ENCODE measurements at places on chromosomes 16 and 17. TPM values are rescaled to one million over a fixed set of nuclear protein-coding genes. Genes with fewer than 3 reads are reported as not detected.

Gene KRT32
- not detected for total RNA-seq

- DNase-seq, result no peak
These were observed 26.1 kb downstream of the MNT start for GRCh38 chr17:2374549-2375285.

DNA sequence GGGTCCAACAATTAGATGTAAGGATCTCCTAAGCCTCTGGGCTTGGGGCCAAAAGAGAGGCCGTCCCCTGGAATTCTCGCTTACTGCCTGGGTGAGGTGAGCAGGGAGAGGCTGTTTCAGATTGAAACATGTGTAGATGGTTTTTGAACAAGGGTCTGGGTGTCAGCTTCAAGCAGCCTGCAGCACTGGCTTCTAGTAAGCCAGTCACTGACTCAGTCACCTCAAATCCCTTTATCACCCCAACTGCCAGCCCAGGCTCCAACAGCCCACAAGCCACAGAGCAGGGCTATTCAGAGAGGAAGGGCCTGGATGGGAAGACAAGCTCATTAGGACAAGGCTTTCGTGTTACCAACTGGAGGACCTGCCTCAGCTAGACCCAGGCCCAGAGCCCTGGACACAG, 180.2 kb downstream of the CCT6B start:
- no peak for DNase-seq

- DNase-seq, result no peak
These were observed 11.9 kb upstream of the ASGR1 start for GRCh38 chr17:7191069-7191468.

DNA sequence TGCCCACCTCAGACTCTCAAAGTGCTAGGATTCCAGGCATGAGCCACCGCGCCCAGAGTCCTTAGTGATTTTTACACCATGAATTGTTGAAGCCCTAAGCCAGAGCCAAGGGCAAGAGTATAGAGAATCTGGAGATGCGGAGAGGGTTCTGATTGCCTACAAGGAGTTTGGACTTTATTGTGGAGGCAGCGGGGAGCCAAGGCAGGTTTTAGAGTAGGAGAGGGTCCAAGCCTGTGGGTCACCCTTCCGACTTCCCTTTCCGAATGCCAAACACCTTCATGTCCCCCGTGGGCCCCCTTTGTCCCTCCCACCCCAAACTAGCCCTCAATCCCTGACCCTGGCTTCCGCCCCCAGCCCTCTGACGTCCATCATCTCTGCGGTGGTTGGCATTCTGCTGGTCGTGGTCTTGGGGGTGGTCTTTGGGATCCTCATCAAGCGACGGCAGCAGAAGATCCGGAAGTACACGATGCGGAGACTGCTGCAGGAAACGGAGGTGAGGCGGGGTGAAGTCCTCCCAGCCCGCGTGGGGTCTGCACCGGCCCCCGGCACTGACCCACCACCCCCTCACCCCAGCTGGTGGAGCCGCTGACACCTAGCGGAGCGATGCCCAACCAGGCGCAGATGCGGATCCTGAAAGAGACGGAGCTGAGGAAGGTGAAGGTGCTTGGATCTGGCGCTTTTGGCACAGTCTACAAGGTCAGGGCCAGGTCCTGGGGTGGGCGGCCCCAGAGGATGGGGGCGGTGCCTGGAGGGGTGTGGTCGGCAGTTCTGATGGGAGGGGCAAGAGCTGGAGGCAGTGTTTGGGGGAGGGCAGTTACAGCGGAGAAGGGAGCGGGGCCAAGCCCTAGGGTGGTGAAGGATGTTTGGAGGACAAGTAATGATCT, 7.1 kb downstream of the MIEN1 start:
- no peak for DNase-seq

DNA sequence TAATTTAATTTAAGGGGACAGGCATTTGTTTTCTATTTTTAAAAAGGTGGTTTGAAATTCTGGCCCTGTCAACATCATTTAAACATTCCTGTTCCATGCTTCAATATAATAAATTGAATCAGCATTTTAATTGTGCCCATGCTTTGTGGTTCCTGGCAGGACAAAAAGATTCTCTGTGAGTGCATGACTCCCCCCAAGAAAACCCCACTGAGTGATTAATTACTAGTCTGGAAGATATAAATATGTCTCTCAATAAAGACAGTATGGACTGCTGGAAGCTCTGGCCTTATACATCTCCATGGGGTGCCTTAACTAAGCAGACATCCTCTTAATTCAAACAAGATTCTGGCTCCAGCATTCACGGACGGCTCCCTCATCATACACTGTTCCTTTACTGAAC, 95.0 kb upstream of the PSMD7 start:
- no peak for DNase-seq

Gene TM4SF5
- total RNA-seq, result not detected

Gene ABCA10
- total RNA-seq, result 1.2 TPM

DNA sequence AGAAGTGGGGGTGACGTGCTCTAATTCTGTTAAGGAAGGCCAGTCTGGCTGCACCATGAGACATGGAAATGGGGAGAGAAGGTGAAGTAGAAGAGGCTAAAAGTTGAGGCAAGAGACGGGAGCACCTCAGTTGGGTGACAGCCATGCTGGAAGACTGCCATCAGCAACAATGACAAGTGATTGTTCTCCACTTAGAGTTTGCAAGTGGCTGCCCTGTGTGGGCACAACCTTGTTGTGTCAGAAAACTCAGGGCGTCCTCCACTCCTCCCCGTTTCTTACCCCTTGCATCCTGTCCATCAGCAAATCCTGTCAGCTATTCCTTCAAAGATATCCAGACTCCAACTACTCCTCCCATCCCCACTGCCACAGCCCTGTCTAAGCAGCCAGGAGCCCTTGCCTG, 17.6 kb downstream of the CES1 start:
- no peak for DNase-seq

GRCh38 chr16:23499801-23500200, 10.5 kb downstream of the GGA2 start:
- no peak for DNase-seq

- no peak for DNase-seq
These were observed 234.6 kb upstream of the MON1B start for GRCh38 chr16:76956394-76956793.

GRCh38 chr16:31198207-31198882, 4.2 kb downstream of the PYCARD start:
- no peak for DNase-seq

DNA sequence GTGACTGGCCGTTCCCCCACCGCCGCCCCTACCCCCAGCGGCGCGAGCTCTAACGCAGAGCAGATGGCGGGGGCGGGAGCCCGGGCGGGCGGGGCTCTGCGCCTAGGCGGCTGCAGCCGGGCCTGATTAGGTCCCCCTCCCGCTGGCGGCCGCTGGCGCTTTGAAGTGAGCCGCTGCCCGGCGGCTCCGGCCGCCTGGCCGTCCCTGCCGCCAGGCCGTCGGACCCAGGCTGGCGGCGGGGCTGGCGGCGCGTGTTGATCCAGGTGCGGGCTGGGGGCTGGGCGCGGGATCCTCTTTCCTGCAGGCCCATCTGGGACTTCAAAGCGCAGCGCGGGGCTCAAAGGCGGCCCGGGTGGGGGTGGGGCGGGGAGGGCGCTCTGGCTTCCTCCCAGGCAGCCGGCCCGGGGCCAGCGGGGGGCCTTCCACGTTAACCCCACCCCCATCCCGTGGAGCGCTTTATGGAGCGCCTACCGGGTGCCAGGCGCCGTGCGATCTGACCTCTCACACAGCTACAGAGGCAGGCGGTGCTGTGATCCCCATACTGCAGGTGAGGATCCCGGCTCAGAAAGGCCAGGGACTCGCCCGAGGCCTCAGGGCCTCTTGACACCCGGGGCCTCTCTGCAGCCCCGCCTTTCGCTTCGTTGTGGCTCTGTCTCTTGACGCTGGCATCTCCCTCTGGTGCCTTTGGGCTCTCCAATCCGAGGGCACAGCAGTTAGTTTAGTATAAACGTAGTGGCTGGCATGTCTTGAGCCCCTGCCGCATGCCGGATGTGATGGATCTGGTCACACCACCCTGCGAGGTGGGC, 80.0 kb upstream of the NKD1 start:
- DNase-seq, result no peak

- DNase-seq, result no peak
These were observed 4.9 kb downstream of the PER1 start for GRCh38 chr17:8147141-8147804.

- no peak for DNase-seq
These were observed 45.6 kb downstream of the SLC47A1 start for GRCh38 chr17:19579192-19579761.

- no peak for DNase-seq
These were observed 59.2 kb downstream of the ANKRD11 start for GRCh38 chr16:89431158-89431584.

DNA sequence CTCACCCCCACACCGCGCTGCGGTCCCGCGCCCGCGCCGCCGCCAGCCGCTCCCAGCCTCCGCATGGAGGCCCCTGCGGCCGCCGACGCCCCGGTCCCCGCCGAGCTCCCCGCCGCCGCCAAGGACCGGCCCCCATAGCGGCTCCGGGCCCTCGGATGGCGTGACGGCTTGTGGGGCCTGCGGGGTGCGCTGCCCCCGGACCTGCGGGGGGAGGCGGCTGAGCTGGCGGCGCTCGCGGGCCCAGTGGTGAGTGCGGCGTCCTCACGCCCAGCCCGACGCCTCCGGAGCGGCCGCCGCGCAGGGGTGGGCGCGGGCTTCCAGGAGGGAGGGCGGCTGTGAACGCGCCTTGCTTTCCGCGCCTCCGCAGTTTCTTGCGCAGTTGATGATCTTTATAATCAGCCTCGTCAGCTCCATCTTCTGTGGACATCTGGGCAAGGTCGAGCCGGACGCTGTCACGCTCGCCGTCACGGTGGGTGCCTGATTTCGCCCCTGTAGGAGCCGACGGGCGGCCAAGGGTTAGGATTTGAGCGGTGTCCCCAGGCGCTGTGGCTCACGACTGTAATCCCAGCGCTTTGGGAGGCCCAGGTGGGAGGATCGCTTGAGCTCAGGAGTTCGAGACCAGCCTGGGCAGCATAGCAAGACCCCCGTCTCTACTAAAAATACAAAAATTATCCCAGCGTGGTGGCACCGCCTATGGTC, 46.4 kb downstream of the SLC47A1 start:
- no peak for DNase-seq

DNA sequence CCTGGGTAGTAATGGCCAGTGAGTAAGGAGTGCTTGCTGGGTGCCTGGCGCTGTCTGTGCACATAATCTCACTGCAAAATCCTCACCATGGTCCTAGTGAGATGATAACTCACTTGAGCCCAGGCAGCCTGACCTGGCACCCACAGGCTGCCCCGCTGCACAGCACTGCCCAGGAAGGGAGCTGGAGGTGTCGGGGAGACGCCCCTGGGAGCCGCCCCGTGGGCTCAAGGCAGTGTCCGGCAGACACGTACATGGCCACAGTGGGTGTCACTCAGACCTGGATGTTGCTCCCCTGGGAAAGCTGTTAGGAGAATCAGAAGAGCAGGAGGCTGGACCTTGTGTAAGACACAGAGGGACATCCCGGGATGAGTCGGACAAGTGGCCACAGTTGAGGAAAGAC, 44.2 kb downstream of the BEAN1 start:
- no peak for DNase-seq

- DNase-seq, result no peak
These were observed 80.3 kb upstream of the LHX1 start for GRCh38 chr17:36856903-36857381.

DNA sequence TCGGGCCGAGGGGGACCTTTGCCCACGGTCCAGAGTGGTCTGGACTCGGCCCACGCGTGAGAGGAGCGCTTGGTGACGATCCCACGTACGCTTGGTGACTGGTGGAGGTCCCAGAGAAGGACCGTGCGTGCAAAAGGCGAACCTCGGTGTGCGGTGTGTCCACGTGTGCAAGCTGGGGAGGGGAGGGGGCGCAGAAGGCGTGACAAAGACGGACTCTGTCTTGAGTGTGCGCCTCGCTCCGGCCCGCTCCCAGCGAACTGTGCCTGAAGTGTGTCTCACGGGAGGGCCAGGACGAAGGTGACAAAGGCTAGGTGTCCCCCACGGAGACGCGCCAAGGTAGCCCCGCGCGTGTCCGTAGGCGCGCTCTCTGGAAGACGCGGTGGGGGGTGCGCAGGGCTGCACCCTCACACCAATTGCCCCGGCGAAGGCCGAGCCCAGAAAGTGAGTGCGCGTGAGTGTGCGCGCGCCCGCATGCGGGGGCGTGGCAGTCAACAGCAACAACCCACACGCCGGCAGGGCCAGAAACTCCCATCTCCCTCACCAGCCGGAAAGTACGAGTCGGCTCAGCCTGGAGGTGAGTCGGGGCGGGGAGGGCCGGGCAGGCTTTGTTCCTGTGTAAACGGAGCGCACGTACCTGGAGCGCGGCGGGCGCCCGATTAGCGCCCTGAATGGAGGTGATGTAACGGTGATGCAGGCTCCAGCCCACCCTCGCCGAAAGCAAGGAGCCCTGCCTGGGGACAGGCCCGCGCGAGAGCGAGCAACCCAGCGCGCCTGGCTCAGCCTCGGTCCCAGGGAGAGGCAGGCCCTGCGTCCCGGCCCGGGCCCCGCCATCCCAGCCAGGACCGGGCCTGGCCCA, at the start of gene GPRC5C:
GPRC5C (plus strand) TSS at position 521 of the 856 bp plus-strand sequence. CDS start 7,689 bp downstream, outside the sequence.
- DNase-seq, result no peak

DNA sequence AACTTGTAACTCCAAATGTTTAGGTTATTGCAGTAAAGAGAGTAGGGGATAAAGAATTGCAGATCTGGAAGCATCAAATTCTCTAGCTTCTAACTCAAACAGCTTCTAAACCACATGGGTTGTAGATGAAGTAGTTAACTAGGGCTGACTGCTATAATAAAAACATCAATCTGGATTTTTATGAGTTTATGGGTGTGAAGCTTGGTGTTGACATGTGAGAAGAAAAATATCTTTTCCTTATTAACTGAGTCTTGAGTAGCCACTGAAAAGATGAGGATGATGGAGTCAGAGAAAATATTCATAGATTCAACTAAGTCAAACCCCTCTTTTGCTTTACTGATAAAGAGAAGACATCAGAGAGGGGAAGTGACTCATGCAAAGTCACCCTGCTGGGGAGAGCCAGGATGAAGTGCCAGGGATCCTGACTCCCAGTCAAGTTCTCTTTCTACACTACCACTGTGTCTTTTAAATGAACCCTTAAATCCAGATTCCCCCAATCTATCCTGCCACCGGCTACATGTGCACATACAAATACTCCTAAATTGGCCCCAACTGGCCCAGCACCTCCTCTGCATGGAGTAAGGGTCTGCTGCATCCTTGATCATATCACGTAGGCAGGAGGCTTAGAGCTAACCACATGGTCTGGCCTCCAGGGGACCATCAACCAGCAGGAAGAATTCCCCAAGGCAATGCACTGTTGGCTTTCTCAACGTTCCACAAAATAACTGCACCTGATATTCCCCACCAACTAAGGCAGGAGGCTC, 264.0 kb upstream of the CCL2 start:
- DNase-seq, result no peak

Gene DYNLRB2
- not detected for total RNA-seq

GRCh38 chr17:17032131-17032692, 10.0 kb upstream of the MPRIP start:
- DNase-seq, result no peak

GRCh38 chr17:30253312-30253711, 17.8 kb upstream of the SLC6A4 start:
- no peak for DNase-seq

Gene FGF11
- 3.0 TPM for total RNA-seq

- DNase-seq, result no peak
These were observed 17.2 kb downstream of the SLC7A6 start for GRCh38 chr16:68281368-68282063.

Measured in GM12878 (cell line).